ENCODE measurements at places on chromosomes 3 and 15.
A peak's percentile ranks its signal among the peaks of the same experiment; 100 is the strongest.

- no peak for DNase-seq
Measured at GRCh38 chr3:122911901-122912300, 115.7 kb downstream of the SEMA5B start.

DNA sequence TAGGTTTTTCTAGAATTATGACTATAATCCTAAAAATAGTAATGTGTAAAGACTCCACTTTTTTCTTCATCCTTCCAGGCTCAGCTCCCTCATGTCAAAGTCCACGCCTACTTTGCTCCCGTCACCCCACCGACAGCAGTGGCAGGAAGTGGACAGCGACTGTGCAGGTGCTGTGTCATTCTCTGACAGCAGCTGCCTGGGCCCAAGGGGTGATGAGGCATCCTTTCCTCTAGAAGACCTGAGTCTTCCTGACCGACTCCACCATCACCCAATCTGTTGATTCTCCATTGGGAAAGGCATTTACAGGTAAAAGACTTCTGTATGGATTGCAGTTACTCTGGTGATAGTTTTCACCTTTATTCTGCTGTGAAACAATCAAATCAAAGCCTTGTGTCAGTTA, 54.8 kb downstream of the UBP1 start:
- DNase-seq = peak; percentile 4

DNA sequence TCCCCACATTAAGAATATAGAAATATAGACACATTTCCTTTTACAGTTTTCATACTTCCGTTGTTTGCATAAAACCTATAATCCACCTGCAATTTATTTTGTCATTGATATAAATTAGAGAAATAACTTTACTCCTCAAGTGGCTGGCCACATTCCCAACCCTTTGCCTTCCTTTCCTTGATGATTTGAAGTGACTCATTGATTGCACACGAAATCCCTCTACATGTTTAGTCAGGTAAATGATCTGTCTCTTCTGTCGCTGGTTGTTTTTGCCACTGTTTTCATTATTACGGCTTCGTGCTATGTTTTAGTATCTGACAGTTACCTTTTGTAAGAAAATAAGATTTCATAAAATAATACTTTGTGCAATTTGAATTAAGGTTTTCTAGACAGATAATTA, 272.2 kb upstream of the NR2E3 start:
- DNase-seq = no peak

GRCh38 chr3:146165877-146166276, 4.9 kb upstream of the PLOD2 start:
- no peak for DNase-seq

DNA sequence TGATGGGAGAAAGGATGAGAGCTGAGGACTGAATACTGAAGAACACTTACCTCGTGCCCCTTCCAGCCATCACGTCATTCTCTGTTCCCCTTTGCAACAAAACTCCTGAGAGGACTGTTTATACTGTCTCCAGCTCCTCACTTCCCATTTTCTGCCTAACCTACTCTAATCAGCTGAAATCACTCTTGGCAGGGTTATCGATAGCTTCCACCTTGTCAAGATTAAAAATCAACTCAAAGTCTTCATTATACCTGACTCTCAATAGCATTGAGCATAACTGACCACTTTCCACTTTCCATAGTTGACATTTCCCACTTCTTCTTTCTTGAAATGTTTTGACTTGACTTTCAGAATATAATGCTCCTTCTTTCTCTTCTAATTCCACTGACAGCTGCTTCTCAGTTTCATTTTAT, 4.3 kb downstream of the BTBD1 start:
- DNase-seq = no peak

DNA sequence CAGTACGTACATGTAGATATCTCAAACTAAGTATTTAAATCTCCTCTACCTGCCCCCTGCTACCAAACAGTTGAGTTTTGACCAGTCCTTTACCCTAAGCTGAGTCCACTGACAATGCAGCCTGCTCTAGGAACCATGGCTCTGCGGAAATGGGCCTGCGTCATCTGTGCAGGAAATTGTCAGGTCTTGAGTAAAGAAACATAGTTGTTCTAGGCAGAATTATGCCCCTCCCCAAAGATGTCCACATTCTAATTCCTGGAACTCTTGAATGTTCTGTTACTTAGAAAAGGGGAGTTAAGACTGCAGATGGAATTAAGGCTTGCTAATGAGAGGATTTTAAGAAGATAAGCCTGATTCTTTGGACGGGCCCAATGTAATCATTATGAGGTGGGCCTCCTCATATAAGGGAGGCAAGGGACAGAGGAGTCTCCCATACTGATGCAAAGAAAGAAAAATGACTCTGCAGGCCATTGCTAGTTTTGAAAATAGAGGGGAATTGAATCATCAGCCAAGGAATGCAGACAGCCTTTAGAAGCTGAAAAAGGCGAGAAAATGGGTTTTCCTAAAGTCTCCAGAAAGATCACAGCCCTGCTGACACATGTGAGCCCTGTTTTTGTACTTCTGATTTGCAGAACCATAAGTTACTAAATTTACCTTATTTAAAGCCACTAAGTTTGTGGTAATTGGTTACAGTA, 5.5 kb upstream of the VGLL3 start:
- DNase-seq = no peak

DNA sequence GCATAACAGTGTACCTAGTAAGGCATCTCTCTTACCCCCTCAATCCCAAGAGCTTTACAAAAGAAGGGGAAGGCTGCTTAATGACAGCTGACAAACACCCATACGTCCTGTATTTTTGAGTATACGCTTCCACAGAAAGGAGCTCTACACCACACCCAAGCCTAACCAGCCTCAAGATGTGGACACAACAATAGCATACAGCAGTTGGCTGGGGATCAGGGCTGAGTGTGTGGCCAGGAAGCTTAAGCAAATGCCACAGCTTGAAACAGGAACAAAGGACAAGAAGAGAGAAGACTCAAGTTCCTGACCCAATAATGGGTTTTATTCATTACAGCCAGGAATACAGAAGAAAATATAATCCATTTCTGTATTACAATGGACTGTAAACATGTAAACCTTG, 6.9 kb downstream of the HEXA start:
- DNase-seq = no peak

DNA sequence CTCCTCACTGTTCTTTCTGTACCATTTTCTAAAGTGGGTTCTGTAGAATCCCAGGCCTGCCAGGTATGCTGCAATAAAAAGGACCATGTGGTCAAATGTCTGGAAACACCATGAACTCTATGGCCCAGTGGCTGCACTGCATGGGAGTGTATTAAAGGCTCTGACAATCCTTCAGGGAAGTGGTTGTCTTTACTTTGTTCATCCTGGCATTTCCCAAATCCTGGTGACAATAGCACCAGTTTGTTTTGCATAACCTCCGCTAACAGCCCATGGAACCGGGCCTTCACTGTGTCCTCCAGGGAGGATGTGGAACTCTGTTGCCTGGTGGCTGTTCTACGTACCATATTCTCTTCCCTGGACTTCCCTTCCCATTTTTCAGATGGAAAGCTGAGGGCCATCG, 11.2 kb upstream of the DUSP7 start:
- DNase-seq = no peak

DNA sequence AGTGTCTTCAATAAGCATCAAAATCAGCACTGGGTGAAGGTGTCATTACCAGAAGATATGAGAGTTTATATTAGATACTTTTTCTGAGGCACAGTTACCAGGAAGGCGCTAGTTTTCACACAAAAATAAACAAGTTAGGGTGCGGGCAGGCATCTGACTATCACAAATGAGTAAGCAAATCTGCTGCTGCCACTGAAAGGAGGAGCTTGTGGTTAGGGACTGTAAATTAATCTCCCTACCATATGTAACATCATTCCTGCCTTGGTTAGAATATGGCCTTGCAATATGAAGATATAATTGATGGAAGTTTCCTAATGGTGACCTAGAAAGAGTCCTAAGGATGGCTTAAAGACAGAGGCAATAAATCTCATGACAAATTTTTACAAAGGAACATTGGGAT, 19.5 kb upstream of the EID1 start:
- DNase-seq = no peak

GRCh38 chr3:8647137-8647985, 2.8 kb upstream of the SSUH2 start:
- no peak for DNase-seq

DNA sequence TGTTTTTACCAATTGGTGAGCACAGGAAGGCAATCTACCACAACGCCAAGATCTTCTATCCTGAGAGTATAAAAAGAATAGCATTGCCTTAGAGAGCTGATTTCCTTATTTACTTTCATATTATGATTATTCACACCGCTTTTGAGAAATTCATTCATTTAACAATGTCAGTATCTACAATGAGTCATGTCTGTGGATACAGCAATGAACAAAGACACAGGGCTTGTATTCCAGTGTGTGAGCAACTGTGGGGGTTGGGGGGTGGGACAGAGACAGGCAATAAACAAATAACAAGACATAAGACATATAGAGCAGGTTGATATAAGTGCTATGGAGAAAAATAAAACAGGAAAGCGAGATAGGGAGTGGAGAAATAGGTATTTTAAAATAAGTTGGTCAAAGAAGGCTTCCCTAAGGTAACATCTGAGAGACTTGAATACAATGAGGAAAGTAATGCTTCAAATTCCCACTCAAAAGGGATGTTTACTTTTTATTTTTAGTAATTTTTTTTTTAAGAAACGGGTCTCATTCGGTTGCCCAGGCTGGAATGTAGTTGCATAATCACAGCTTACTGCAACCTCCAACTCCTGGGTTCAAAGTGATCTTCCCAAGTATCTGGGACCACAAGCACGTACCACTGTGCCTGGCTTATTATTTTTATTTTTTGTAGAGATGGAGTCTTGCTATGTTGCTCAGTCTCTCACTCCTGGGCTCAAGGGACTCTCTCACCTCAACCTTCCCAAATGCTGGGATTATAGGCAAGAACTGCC, 45.7 kb downstream of the PGBD4 start:
- DNase-seq = no peak
